Chondrocyte (in vitro differentiated cells): ENCODE measurements at places on chromosomes 11 and 22. TPM values are rescaled to one million over a fixed set of nuclear protein-coding genes. Genes with fewer than 3 reads are reported as not detected.

Gene ZNF280B
- total RNA-seq, result 4.5 to 4.7 TPM (median 4.6 TPM) in 3 replicates

Gene FAT3
- total RNA-seq, result 21.3 to 27.7 TPM (median 21.9 TPM) in 3 replicates

Gene VWCE
- total RNA-seq, result 2.4 to 4.1 TPM (median 3.6 TPM) in 3 replicates

- no peak for DNase-seq
- peaks cover 18% of the 10 kb centered on the region for H3K36me3 ChIP-seq
- no peaks in the 10 kb centered on the region for H3K27me3 ChIP-seq
- H3K4me3 ChIP-seq, result no peak overlapping the region
- peaks cover 19% of the 10 kb centered on the region for H3K4me1 ChIP-seq
Measured at GRCh38 chr11:18493310-18493709, 33.4 kb downstream of the TSG101 start.

- H3K4me1 ChIP-seq, result peaks cover 7% of the 10 kb centered on the region
- peak overlapping the region; percentile 64 for H3K4me3 ChIP-seq
- H3K36me3 ChIP-seq, result no peaks in the 10 kb centered on the region
- DNase-seq, result peak; percentile 79
Measured at GRCh38 chr22:42283278-42284201, 13.1 kb upstream of the TCF20 start.

DNA sequence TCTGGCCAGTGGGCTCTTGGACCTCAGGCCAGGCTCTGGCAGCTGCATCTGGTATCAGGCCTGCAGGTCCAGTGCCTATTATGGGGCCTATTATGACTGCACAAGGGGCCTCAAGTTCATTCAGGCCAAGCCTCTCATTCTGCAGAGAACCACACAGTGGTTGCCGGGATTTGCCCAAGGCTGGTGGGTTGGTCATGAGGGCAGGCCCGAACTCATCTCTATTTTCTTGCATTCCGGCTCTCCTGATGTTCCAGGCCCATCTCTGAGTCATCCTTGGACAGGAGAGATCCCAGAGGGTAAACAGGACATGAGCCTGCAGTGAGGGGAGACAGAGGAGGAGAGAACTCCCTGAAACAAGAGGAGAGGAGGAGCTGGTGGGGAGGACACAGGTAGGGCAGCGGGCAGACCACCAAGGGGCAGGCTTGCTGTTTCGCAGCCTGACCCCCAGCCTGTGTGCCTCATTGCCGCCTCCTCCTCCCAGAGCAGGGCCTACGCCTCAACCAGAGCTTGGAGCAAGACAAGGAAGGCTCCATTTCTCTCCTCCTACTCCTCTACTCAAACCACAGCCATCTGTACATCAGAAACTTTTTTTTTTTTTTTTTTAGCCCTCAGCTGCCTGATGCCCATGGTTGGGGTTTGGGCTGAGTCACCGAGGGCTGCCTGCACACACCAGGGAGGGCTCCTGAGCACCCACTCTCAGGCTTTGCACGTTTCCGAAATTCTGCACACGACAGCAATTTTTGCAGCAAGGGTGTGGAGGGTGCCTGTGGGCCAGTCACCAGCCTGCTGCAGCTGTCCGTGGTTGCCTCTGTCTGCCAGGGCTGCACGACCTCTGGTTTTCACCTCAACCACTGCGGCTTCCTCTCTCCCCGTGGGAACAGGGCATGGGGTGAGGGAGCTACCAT, 12.7 kb upstream of the TREH start:
- no peaks in the 10 kb centered on the region for H3K27me3 ChIP-seq
- H3K4me1 ChIP-seq, result peaks cover 26% of the 10 kb centered on the region
- no peak overlapping the region for H3K27ac ChIP-seq
- H3K36me3 ChIP-seq, result no peaks in the 10 kb centered on the region
- no peak for DNase-seq
